ENCODE measurements at places on chromosomes 3 and 15.

- peak; percentile 19 for DNase-seq
These were observed 45.2 kb downstream of the CMC1 start for GRCh38 chr3:28286595-28286994.

DNA sequence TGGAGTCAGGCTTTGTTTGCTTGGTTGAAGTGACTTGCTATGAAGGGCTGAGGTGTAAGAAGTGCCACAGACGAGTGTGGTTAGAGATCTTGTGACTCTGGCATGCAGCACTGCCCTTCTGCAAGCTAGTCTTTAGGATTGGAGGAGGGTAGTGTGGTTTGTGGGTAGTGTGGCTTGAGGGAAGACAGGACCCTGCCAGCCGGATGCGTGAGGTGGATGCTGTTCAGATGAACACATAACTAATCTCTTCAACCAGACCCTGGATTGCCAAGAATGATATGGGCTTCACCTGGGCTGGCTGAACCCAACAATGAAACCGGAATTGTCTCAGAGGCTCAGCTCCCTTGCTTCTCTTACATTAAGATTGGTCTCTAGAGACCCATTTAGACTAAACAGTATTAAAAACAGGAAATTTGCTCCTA lies 32.7 kb downstream of the STARD9 start:
- no peak for DNase-seq

GRCh38 chr15:40445421-40445922 lies 4.7 kb downstream of the BAHD1 start:
- no peak for DNase-seq

GRCh38 chr3:147493666-147494065 lies 84.5 kb downstream of the ZIC1 start:
- no peak for DNase-seq

- no peak for DNase-seq
These were observed 63.5 kb upstream of the KLF13 start for GRCh38 chr15:31262901-31263671.

DNA sequence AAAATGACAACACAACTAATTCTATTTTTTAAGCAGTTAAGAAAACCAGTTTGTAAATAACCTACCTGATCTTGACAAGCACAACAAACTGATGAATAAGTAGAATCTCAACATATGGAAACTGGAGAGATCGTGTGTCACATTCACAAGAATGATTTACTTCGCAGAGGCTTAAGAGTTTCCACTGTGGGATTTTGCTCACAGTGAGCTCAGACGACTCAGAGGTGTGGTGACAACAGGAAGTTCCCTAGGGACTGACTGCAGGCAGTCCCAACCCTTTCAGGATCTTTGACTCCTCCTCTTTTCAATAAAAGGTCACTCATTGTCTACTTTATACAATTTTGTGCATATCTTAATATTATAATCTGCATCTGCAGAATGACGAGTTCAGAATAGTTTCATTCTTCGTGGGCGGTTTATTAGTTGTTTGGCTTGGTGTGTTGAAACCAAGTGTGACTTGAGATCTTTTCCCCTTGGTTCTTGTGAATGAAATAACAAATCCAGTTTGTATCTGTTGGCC lies at the start of gene LIPH:
Gene LIPH, minus strand, starts transcription at position 231 of the 520 bp plus-strand sequence. Its CDS starts 117 bp downstream, at position 114.
- DNase-seq = no peak

GRCh38 chr3:196202516-196202970 lies 8.7 kb downstream of the ZDHHC19 start:
- DNase-seq = no peak

DNA sequence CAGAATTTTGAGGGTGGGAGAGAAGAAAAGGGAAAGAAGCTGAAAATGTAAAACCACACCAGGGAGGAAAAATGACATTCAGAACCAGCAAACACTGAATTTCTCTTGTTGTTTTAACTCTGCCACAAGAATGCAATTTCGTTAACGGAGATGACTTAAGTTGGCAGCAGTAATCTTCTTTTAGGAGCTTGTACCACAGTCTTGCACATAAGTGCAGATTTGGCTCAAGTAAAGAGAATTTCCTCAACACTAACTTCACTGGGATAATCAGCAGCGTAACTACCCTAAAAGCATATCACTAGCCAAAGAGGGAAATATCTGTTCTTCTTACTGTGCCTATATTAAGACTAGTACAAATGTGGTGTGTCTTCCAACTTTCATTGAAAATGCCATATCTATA lies 15.5 kb downstream of the GREM1 start:
- no peak for DNase-seq

DNA sequence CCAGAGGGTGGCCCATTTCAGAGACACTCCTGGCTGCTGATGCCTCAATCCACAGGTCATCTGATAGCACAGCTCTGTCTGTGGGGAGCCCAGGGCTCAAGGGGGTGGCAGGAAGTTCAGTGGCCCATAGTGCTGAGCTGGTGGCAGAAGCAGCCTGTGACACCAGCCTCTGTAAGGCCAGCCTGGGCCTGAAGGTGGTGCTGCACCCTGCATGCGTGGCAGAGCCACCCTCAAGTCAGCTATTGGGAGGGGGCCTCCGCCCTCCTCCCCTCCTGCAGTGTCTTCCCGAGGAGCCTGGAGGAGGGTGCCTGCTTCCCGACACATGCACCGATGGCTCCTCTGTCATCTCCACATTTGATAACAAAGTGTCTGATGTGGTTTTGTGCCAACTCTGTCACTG lies 3.0 kb downstream of the PLA1A start:
- no peak for DNase-seq

- no peak for DNase-seq
These were observed 24.2 kb downstream of the PTH1R start for GRCh38 chr3:46901591-46902187.

GRCh38 chr3:20787005-20787404 lies 601.0 kb upstream of the SGO1 start:
- no peak for DNase-seq

DNA sequence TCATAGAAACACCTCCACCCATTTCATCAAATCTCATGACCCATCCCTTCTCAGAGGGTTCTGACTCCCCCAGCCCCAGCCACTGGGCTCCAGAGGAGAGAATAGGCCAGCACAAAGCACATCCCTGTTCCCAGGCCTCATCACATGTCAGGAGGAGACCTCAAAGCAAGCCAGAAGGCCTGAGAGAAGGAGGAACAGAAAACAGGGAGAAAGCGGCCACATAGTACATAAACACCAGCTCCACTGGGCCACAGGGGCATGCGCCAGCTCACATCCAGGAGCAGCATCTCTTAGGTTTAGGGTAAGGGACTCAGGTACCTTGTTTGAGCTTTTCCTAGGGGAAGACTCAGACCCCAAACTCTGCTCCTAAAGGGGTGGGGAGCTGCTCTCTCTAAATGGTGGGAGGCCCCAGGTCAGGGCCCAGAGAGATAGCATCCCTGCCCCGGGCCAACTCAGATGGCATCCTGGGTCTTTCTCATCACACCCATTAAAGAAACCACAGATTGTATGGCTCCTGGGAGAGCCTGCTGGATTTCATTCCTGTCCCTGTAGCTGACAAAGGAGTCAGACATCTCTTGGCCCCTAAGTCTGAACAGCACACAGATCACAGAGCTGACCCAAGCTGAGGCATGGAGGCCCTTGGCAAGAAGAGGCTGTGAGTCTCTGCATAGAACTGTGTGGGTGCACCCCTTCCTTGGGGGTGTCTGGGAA lies 2.5 kb downstream of the SHF start:
- DNase-seq = no peak

DNA sequence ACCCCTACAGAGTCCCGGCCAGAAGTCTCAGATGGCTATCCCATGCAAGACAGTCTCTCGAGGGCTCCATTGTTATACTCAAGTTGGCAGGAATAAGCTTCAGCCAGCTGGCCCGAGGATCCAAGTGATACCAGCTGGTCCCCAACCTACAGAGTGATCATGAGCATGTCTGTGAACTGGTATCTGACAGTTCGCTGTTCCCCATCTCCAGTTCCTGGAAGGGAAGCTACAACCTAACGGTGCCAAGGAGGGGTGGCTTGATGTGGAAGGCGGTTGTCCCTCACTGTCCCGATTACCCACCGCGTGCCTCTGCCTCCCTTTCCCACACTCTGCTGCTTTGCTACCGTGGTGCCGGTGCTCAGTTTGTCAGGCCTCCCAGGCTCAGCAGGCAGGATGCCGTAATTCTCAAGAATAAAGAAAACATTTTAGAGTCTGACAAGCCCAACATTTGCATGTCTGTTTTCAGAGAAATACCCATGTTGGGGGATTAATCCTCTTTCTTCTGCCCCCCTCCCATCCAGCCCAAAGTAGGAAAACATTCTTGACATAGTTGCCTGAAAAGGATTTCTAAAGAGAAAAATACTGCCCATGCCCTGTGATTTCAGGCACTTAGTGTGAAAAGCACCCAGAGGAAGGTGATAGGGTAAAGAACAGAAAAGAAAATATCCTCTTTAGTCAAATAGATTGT lies 49.4 kb upstream of the HES1 start:
- no peak for DNase-seq

GRCh38 chr15:78508272-78508671 lies 895 bp downstream of the HYKK start:
- DNase-seq = no peak

GRCh38 chr3:50213373-50213772 lies 8.3 kb downstream of the SLC38A3 start:
- DNase-seq = no peak

GRCh38 chr3:175732017-175732416 lies 872.9 kb downstream of the NAALADL2 start:
- no peak for DNase-seq

GRCh38 chr3:44019736-44020135 lies 221.9 kb upstream of the TOPAZ1 start:
- no peak for DNase-seq

GRCh38 chr3:99625237-99625622 lies 13.2 kb upstream of the COL8A1 start:
- DNase-seq = no peak

DNA sequence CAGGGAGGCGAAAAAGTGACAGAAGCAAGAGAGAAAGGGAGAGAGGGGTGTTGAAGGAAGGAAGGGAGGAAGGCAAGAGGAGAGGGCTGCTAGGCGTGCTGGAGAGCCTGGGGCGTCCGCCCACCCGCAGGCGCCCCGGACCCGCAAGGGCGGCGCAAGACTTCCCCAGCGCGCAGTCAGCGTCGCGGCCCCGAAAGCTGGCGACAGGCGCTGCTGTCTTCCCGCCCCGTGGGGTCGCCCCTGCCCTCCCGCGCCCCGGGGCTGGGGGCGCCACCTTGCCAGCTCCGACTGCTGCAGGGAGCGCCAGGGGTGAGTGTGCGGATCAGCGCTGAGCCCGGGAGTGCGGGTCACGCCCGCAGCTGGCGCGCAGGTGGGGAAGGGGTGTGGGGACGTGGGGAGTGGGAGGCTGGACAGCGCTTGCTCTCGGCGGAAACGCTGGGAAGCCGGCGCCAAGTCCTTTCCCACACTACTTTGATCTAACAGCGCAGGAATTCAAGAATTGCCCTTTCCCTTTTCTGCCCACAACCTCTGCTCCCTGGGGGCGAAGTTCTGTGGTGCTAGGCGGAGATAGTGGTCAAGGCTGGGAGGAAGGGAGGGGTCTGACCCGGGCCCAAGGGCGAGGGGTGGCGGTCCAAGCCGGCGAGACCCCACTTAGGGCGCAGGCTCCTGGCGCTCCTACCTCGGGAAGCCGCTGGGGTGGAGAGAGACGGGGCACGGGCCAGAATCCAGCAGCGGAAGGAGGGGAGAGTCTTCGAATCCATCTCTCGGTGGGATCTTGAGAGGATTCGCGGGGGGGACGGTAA lies 266.1 kb downstream of the CGGBP1 start:
- no peak for DNase-seq

DNA sequence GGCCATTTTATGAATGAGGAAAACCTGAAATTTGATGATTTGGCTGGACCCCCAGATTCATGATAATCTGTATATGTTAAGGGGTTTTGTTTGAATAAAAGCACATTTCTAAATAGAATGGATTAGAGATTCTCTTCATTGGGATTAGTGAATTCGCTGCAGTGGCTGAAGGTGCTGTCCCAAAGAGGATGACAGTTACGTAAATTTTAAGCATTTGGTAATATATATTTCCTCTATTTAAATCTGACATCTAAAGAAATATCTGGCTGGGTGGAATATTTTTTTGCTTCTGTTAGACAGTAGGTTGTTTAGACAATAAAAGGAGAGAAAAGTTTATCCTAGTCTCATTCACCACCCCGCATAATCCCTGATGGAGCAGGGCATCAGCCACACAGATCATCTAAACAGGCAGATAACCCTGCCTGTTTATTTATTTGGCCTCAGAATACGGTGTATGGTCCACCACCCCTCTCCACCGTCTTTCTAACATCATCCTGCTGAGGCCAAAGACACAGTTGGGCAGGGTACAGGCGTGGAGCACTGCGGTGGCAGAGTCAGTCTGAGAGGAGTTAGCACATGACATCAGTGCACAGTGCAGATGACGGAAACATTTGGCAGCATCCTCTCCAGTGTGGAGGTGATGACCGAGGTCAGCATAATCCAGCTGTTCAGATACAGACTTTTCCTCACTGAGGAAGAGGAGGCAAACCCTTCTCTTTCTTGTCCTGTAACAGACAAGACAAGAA lies 20.4 kb upstream of the NFKBIZ start:
- no peak for DNase-seq

GRCh38 chr15:63015618-63016017 lies 26.9 kb upstream of the TPM1 start:
- DNase-seq = no peak

GRCh38 chr15:66783314-66783713 lies 81.3 kb downstream of the SMAD6 start:
- no peak for DNase-seq

- no peak for DNase-seq
These were observed 567.3 kb downstream of the GRM7 start for GRCh38 chr3:7428206-7428718.

- no peak for DNase-seq
These were observed 2.4 kb downstream of the ANAPC13 start for GRCh38 chr3:134483195-134483900.

- no peak for DNase-seq
These were observed 1005.9 kb downstream of the ZPLD1 start for GRCh38 chr3:103440539-103441203.

DNA sequence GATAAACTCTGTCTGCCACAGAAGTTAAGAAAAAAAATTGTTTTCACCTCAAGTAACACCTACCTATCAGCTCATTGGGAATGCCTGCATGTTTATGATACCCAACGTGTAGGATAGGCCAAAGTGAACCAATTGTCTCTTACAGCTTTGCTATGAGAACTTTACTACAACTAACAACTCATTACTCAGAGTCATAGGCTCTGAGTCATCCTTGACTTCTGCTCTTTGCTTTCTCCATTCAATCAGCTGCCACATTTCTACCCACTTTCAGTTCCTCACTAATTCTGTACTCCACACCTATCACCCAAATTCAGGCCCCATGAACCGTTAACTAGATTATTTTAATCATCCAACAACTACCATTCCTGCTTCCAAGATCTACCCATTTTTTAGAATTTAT lies 843.9 kb downstream of the TUSC7 start:
- DNase-seq = no peak

DNA sequence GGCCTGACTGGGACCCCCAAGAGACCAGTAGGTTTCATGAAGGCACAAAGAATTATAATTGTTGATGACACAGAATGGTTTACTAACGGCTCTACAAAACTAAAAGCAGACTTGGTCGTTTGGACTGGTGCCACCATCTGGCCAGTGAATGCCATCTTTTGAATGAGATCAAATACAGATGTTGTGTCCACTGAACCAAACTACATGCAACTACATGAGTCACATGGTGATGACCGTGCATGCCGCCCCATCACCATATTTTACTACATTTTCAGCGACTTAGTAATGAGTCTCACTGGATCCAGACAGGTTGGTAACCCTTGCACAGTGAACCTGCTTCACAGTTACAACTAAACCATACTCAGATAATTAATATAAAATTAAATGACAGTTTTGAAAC lies 803.3 kb downstream of the DIPK2A start:
- DNase-seq = no peak

- no peak for DNase-seq
These were observed 604 bp upstream of the TJP1 start for GRCh38 chr15:29822684-29823459.

GRCh38 chr3:194736896-194737600 lies 51.4 kb downstream of the FAM43A start:
- no peak for DNase-seq

All from DMS 273 treated with DMSO at 0.1 percent for 48 hours (cell line).